ENCODE measurements at places on chromosomes 13 and 19. TPM values are rescaled to one million over a fixed set of nuclear protein-coding genes. Genes with fewer than 3 reads are reported as not detected.

DNA sequence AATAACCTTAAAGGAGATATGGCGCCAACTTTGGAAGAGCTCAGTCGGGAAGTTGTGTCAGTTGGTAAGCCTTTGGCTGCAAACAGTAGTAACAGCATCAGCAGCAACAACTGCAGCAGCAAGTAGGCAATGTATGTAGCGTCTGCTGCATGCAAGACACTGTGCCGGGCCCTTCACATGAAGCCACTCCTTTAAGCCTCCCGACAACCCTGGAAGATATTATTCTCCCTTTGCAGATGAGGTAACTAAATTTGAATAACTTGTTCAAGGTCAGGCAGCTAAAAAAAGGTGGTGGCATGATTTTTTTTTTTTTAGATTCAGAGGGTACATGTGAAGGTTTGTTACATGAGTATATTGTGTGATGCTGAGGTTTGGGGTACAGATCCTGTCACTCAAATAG lies 19.7 kb downstream of the SIPA1L3 start:
- DNase-seq: no peak

GRCh38 chr19:32357720-32358119 lies 12.3 kb downstream of the ZNF507 start:
- no peak for DNase-seq

The MIR17HG gene
- total RNA-seq: 13.2 TPM

GRCh38 chr19:48489608-48490216 lies 20.5 kb downstream of the CYTH2 start:
- peak; percentile 75 for DNase-seq

DNA sequence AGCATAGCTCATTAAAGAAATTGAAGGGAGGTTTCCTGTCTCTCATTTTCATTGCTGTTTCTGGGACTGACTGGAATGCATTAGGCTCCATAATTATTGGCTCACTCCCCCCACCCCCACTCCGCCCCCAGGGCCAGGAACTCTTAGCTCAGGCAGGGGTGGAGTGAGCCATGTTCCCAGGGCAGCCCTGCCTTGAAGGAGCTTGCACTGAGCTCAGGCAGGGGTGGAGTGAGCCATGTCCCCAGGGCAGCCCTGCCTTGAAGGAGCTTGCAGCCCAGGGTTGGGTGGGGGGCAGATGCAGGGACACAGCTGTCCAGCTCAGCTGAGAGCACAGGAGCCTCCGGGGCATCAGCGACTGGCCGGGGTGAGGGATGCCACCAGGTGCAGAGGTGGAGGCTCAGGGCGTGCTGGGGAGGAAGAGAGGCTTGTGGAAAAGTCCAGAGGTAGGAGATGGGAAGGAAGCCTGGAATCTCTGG lies 39.1 kb upstream of the TFDP1 start:
- DNase-seq: no peak

The PDE4C gene
- total RNA-seq: not detected

DNA sequence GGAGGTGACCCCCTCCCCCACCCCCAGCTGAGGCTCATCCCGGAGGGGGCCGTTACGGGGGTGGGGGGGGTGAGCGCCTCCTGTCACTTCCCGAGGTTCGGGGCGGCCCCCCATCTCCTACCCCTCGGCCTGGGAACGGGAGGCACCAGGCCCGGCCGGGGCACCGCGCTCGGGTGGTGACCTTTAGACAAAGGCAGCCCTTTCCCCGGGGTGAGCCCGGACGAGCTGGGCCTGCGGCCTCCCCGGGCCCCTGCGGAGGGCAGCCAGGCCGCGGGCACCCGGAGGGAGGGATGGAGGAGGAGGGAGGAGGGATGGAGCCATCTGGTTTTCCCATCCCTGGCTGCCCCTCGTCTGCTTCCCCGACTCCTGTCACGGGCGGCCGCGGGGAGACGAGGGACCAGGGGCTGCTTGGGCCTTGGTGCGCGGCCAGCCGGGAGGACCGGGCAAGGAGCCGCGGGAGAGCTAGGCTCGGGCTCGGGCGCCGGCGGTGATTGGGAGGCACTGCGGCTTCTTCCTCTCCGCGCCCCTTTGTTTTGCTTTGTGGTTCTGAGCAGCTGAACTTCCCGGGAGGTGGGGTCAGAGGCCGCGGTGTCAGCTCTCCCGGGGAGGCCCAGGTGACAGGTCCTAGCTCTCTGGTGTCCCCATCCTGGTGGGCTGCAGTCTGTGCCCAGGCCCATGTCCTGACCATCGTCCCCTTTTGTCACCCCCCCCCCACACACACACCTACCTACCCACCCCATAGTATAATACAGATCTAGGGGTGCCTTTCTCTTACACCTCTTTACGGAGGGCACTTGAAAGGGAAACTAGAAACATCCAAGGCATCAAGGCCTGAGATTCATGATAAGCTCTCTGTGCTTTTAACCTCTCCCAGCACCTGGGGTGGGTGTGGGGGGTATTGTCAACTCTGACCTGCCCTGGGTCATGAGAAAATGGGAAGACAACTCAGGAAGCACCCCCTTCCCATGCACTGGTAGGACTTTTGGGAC lies 1.3 kb downstream of the BICRA start:
- peak; percentile 63 for DNase-seq

GRCh38 chr19:31171936-31172335 lies 177.3 kb downstream of the TSHZ3 start:
- DNase-seq: no peak

The PRSS57 gene
- not detected for total RNA-seq

The MCF2L gene
- total RNA-seq: 17.5 TPM

GRCh38 chr13:100176801-100177400 lies 88.0 kb downstream of the PCCA start:
- no peak for DNase-seq

The GAS6 gene
- total RNA-seq: 17.2 TPM

The PROZ gene
- total RNA-seq: not detected

GRCh38 chr19:7748756-7749155 lies 1.4 kb upstream of the CD209 start:
- DNase-seq: no peak

The CALR3 gene
- not detected for total RNA-seq

DNA sequence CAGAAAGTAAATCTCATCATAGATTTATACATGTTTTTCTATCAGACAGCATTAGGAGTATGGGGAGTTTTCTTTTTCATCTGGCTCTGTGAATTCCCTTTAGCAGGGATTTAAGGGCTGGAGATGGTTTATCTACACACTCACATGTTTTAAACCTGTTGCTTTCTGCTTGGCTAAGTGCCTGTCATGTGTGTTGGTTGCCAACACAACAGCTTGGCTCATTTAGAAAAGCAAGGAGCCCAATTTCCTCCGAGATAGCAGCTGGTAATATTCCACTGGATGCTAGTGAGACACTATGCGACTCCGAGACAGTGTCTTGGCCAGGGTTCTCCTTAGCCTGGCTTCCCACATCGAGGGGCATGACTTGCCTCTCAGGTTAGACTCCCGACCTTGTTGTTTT lies 83.3 kb downstream of the KLF5 start:
- DNase-seq: no peak

- DNase-seq: no peak
Observed at GRCh38 chr13:77480066-77480465, 55.4 kb upstream of the SCEL start.

DNA sequence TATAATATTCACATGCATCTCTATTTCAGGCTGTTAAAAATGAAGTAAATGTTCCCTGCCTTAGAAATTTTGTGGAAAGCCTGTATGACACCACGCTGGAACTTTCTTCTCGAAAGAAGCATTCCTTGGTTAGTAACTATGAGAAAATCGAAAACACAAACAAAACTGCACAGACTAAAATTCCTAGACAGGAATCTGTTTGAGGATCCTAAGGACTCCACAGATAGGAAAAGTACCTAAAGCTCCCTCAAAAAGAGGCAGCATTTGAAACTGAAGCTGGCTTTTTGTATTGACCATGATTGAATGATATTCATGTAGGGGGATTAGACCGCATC lies 103.4 kb downstream of the FRY start:
- no peak for DNase-seq

DNA sequence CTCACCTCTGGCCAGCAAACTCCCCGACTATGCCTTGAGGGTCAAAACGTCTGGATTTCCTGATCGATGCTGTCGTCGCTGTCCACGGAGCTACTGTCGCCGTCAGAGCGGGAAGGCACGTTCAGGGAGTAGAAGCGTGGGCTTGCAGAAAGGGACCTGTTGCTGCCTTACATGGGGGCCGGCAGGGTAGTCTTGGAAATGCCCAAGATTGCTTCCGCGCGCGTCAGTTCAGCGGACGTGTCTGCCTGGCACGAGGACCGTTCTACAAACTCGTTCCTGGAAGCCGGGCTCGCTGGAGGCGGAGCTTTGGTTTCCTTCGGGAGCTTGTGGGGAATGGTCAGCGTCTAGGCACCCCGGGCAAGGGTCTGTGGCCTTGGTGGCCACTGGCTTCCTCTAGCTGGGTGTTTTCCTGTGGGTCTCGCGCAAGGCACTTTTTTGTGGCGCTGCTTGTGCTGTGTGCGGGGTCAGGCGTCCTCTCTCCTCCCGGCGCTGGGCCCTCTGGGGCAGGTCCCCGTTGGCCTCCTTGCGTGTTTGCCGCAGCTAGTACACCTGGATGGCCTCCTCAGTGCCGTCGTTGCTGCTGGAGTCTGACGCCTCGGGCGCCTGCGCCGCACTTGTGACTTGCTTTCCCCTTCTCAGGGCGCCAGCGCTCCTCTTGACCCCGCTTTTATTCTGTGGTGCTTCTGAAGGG lies 15.4 kb downstream of the RB1 start:
- DNase-seq: no peak

DNA sequence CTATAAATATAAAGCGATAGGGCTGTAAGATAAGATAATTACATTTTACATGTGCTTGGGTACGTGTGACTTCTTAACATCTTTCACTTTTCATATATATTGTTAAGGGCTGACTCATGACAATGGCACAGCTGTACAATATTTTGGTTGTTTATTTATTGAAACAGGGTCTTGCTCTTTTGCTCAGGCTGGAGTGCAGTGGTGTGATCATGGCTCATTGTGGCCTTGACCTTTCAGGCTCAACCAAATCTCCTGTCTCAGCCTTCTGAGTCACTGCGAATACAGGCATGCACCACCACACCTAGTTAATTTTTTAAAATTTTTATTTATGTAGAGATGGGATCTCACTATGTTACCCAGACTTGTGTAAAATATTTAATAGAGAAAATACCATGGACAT lies 2532.4 kb upstream of the PCDH20 start:
- no peak for DNase-seq

The GZMM gene
- 28.7 TPM for total RNA-seq

DNA sequence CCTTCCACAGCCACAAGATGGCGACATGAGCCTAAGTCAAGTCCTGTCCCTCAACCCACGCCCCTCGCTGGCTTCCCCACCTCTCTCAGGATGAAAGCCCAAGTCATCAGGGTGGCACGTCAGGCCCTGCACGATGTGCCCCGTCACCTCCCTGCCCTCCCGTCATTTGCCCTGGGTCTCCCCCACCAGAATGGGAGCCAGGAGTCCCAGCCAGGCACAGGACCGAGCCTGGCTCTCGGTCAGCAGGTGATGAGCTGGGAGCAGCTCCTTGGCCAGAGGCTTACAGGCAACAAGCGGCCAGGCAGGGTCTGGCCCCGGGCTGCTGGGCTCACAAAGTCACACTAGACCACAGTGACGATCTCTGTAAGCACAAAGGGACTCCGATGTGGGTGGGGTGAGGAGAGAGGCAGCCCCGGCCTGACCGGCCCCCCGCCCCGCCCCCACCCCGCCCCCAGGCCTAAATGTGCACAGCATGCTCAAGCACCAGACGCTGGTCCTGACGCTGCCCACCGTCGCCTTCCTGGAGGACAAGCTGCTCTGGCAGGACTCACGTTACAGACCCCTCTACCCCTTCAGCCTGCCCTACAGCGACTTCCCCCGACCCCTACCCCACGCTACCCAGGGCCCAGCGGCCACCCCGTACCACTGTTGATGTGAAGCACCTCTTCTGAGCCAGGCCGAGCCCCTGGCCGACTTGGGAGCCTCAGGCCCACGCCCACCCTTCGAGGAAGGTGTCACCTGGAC lies 7.3 kb downstream of the MRPL4 start:
- DNase-seq: peak; percentile 86

DNA sequence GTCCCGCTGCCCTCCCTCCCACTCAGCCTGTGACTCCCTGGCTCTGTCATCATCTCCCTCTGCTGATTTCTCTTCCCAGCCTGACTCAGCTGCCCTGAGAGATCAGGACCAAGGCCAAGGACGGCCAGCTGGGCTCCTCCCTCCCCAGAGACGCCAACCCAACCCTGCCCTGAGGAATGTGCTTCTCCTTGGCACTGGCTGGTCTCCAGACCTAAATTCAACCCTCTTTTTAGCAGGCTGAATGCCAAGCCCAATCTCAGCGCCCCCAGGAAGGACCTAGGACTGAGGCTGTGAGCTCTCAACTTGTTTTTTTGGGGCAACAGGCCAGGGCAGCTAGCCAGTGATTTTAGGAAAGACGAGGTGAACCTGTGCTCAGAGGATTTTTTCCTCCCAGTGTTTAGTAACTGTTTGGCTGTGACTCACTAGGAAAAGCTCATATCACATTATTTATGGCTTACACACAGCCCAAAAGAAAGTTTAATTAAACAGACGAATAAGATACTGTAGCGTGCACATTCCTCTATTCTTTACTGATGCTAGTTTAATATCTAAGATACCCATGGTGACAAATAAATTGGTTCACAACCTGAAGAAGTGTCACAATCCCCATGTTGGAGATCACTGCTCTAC lies 7.4 kb upstream of the IGFL1 start:
- no peak for DNase-seq

DNA sequence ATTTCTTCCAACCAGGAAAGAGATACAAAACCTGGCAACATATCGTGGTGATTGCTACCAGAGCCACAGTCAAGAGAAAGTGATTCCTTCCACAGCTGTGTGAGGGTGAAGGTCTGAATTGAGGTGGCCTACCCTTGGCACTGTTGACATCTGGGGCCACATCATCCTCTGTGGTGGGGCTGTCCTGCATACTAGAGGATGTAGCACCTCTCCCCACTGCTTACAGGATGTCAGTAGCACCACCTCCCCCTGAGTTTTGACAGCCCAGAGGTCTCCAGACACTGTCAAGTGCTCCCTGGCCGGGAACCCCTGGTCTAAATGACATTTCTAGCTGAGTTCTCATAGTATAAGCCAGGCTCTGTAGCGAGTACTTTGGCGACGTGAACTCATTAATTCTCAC lies 15.5 kb downstream of the PTGER1 start:
- DNase-seq: no peak

GRCh38 chr19:29107831-29108230 lies 105.1 kb downstream of the UQCRFS1 start:
- DNase-seq: no peak

DNA sequence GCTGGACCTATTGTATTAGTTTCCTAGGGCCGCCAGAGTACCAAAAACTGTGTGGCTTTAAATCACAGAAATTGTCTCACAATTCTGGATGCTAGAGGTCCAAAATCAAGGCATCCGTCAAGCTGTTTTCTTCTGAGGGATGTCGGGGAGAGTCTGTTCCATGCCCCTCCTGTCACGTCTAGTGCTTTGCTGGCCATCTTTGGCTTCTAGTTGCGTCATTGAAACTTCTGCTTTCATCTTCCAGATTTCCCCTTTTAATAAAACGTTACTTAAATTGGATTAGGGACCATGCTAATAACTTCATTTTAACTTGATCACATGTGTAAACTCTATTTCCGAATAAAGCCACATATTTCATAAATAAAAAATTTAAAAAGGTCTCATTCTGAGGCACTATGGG lies 47.5 kb downstream of the TRPM4 start:
- no peak for DNase-seq

GRCh38 chr13:72760189-72760588 lies 21.5 kb downstream of the DIS3 start:
- no peak for DNase-seq

DNA sequence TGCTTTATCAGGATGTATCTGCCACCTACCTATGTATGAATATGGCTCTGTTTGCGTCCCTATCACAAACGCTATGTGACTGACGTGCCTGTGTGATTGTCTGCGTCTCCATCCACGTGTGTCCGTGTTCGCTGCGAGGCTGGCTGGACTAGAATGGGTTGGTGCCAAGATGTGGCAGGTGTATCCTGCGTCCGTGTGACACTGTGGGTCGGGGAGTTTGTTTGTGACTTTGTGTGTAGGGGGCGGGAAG lies 6.7 kb upstream of the HOOK2 start:
- no peak for DNase-seq

Data from CD4-positive, alpha-beta memory T cell (primary cell).